Lower leg skin (tissue), 4 donors: ENCODE measurements at places on chromosomes 11 and 22.
A peak's percentile ranks its signal among the peaks of the same experiment; 100 is the strongest.

GRCh38 chr11:90822996-90823395, 600.1 kb upstream of the CHORDC1 start:
- DNase-seq: no peak

GRCh38 chr11:119652907-119653659, 75.9 kb downstream of the NECTIN1 start:
- no peak for DNase-seq

DNA sequence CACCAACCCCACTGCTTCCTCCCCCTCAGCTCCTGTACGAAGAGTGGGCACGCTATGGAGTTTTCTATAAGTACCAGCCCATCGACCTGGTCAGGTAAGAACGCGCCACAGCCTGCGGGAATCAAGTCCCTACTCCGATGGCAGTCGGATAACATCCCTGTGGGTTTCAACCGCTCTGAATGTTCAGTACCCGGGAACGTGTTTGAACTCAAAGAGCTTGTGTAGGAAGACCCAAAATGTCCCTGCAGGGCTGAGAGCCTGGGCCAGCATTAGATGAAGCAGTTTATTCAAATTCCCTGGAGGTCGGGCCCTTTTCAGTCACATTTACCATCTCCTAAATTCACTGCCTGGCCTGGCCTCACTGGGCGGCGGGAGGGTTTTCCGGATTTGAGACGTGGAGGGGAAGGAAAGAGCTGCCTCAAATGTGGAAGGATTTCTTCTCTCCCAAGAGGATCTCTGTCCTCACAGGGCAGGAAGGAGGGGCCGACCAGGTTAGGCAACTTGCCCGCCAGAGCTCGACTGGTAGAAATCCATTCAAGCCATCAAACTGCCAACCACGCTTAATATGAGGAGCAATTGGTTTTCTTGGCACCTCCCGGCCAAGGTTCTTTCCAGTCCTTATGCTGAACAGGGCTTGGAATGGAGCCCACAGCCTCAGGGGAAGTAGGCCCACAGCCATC, 46.3 kb downstream of the ANO1 start:
- no peak for DNase-seq

DNA sequence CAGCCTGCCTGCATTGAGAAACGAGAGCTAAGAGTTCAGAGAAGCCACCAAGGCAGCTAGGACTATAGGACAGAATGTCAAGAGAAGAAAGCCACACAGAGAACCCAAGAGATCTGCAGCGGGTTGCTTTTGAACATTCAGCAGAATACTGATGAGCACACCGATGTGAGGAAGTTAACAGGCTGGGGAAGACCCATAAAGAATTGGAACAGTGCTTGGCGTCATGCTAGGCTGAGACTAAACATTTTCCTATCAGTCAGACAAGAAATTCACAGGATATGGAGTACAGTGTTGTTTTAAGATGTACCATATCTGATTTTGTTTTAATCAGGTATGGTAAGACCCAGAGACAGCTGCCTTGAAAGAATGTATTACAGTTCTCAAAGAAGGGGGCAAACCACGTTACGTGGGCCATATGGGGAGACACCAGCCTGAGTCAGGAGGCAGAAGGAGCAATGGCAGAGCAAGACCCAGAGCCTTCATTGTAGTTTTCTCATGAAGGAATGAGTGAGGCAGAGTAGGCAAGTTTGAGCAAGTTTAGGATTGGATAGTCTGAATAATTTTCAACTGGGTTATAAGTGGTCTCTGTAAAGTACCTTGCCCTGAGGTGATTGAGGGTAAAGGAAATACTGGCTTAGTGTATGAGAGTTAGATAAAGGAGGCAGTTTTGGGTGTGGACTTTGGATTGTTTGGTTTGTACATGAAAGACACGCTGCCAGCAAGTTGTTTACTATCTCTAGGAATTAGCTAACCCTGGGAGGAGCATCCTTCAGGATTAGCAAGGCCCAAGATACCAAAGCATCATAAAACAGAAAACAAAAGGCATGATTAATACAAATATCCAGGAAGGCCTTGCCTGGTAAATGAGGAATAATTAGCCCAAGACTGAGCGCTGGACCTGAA, 14.3 kb downstream of the LRRC75B start:
- DNase-seq: no peak

- no peak for DNase-seq
These were observed 10.4 kb upstream of the THY1 start for GRCh38 chr11:119433358-119433725.

- DNase-seq: no peak
These were observed 133.2 kb downstream of the ADAMTS15 start for GRCh38 chr11:130581646-130582045.

DNA sequence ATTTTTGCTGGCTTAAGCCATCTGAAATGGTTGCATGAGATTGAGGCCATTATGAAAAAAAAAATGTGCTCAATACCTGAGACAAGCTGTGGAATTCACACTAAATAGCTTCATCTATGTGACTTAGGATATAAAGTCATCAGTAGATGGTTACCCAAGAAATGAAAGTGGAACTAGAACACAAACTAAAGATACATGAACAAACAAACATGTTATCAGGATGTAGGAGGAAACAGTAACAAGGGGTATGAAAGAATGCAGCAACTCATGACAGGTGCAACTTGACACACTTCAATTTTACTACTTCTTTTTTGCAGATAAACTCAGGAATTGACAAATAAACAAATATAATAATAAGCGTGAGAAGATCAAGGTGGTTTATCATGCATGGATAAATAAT, 155.0 kb downstream of the WT1 start:
- no peak for DNase-seq

DNA sequence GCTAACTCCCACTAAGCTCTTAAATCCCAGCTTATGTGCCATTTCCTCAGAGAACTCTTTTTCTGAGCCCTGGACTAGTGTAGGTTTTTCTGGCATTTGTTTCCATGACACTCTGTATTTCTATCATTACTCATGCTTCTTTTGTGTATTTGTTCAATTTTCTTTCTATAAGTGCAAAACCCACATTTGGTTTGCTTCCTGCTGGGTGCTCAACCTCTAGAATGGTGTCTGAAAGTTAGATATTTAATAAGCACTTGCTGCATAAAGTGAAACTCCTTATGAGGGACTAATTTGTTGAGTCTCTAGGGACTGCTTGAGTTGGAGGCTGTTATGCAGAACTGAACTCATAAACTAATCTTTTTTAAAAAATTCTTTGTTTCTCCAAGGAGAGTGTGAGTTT, 68.6 kb downstream of the SYT9 start:
- DNase-seq: no peak

- DNase-seq: no peak
These were observed 55.1 kb downstream of the RTN4R start for GRCh38 chr22:20212754-20213699.

GRCh38 chr11:12222055-12222792, 111.8 kb downstream of the MICAL2 start:
- DNase-seq: no peak

- DNase-seq: no peak
These were observed 189.5 kb downstream of the DDX10 start for GRCh38 chr11:108854346-108854745.

DNA sequence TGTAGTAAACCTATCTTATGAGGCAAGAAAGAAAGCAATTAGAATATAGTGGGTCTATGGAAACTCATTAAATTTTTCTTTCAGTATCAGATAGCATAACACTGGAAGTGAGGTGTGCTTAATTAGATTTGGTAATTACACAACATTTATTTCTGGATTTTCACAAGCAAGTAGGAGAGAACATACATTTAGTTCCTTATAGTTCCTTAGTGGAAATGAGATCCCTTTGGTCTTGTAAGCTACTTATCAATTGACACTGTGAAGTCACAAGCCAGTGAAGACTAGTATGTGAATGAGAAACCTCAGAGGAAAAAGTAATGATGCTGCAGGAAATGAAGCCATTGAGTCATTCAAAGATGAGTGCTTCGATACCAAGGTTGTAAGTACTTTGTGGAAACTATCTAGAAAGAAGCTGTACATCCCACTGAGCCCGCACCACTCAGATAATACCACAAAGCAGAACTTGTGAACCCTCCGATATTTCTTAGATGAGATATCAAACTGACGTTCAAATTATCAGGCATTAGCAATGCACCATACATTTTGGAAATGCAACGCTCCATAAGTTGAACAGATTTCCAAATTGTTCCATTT, 53.5 kb downstream of the ENTHD1 start:
- DNase-seq: no peak

GRCh38 chr11:130574740-130575139, 126.3 kb downstream of the ADAMTS15 start:
- DNase-seq: no peak

DNA sequence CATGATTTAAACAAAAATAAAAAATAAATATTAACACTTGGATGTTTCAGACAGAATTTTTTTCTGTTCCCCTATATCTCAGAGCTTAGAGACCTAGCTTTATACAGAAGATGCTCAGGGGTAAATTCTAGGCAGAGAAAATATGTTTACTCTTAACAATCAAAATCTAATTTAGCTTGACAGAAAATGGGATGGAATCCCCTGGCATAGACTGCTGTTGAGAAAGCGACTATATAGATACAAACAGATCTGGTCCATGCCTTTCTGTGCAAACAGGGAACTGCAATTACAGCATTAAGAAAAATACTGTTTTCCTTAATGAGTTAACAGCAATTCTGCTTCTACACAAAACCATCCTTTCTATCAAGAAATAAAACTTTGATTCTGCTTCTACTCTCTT, 14.6 kb downstream of the SIAE start:
- no peak for DNase-seq

DNA sequence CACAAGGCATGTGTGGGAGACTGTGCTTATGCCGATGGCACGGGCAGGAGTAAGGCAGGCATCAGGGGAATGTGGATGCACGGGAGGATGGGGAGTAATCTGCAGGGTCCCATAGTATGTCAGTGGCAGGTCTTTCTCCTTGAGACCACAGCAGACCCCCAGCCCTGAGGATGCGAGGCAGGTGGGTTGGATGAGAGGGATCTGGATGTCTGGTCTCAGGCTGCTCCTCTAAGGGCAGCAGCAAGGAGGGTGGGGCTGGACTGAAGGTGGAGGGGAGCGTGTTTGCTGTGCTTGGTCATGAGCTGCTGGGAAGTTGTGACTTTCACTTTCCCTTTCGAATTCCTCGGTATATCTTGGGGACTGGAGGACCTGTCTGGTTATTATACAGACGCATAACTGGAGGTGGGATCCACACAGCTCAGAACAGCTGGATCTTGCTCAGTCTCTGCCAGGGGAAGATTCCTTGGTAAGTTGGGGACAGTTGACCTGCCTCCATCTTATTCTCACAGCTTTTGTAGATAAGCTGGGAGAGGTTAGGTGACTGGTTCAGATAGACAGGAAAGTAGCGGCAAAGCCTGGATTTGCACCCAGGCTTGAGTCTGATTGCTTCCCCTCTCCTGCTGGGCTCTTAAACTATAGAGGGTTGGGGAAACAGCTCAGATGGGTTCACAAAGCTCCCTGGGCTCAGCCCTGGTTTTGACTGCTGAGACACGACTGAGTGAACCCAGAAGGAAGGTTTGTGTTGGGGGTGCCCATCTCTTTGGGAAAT, at the start of gene APOL1:
Gene APOL1 (plus strand): TSS at position 380 of the 769 bp plus-strand sequence. CDS start 1,823 bp downstream, outside the sequence.
- no peak for DNase-seq

DNA sequence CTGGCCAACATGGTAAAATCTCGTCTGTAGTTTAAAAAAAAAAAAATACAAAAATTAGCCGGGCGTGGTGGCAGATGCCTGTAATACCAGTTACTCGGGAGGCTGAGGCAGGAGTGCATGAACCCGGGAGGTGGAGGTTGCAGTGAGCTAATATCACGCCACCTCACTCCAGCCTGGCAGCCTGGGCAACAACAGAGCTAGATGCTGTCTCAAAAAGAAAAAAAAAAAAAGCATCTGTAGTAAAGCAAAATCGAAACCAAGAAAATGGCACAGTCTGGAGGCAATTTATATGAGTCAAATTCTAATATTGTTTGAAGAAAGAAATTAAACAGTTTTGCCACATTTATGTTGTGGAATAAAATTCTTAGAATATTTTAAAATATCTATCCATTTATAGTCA, 365.0 kb upstream of the CHORDC1 start:
- no peak for DNase-seq

GRCh38 chr22:46156031-46156430, 5.7 kb downstream of the PPARA start:
- DNase-seq: no peak

GRCh38 chr11:107847184-107847583, 11.4 kb downstream of the SLC35F2 start:
- DNase-seq: no peak

- no peak for DNase-seq
These were observed 1.5 kb upstream of the ANKRD42 start for GRCh38 chr11:83191986-83192385.

GRCh38 chr11:69375316-69376154, 81.6 kb downstream of the MYEOV start:
- DNase-seq: peak; percentile 84

DNA sequence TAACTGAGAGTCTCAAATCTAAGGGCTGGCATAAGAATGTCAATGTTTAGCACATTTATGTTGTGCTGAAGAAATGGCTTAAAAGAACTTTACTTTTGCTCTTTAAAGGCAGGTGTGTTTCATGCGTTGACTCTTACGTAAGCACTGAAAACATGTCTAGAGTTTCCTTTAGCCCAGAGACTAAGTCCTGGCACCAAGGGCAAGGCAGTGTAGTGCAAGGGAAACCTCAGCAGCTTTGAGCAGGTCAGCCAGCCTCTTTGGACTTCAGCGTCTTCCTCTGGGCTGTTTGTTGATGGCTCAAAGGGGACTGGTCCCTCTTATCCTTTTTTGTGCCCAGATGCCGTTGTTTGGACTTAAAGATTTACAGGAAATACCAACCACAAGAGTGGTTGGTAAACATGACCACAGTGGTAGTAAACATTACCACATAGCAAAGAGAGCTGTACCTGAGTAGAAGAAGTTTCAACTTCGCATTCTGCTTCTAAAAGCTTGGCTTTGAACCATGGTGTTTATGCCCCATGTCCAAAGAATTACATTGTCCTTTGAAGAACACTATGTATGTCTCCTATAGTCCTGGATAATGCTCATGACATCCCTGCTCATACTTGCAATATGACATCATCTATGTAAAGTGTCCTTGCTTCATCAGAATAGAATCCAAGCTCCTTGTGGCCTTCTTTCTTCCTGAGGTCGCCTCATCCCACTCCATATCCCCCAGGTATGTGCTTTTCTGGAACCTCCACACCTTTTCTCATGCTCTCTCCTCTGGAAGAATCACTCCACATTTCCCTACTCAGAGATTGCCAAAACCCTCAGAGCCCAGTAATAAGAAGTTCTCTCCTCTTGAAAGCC, 23.5 kb downstream of the TENM4 start:
- DNase-seq: no peak

DNA sequence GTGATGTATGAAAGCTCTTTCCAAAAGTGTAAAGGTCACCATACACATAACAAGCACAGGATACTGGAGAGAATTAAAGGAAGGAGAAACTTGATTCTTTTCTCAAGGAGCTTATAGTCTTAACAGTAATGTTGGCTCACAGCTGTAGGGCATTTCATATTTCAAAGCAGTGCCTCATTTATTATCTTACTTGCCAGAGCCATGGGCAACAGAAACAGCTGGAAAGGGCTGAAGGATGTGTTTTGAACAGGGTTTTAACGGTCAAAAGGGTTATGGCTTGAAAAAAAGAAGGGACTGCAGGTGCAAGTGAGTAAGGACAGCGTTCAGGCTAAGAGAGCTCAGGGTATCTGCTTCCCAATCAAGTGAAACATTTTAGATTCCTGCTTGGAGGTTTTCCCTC, 2.7 kb upstream of the GRAMD1B start:
- no peak for DNase-seq
